OCI-M1 (cell line): ENCODE measurements at places on chromosomes 7 and 10.

GRCh38 chr10:113067501-113067900 lies 117.5 kb downstream of the TCF7L2 start:
- DNase-seq, result no peak

- DNase-seq, result no peak
Measured at GRCh38 chr10:83983578-83984255, 155.6 kb upstream of the GHITM start.

DNA sequence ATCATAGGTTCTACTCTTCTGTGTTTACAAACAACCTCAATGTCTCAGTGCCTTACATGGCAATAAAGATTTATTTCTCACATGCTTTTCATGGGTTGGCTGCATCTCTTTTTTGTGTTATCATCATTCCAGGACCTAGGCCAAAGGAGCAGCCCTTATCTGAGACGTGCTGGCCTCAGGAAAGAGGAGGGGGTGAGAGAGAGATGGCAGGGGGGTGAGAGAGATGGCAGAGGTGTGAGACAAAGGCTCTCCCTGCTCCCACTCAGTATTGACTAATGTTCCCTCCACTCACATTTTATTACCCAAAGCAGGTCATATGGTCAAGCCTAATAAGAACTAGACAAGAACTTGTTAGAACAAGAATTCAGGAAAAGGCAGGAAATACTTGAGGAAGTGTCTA lies 120.1 kb upstream of the PRR15 start:
- DNase-seq, result peak; percentile 3

- DNase-seq, result no peak
Measured at GRCh38 chr10:76922666-76923065, 714.9 kb downstream of the KCNMA1 start.

DNA sequence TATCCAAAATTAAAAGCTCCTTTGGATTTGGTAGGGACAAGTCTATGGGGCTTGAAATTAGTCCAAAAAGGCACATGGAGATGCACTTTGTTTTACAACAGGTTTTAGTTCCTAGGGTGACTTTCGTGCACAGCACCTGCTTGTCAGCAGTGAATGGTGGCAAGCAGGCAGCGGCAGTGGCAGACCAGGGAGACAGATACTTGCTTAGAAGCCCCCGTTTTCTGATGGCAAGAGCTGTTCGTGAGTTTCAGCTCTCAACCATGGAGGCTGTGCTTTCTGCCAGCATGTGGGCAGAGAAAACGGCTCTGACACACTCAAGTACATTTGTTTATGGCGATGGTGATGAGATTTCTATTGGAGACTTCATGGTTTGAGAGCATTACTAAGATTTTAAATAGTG lies 61.7 kb upstream of the SHH start:
- DNase-seq, result no peak

DNA sequence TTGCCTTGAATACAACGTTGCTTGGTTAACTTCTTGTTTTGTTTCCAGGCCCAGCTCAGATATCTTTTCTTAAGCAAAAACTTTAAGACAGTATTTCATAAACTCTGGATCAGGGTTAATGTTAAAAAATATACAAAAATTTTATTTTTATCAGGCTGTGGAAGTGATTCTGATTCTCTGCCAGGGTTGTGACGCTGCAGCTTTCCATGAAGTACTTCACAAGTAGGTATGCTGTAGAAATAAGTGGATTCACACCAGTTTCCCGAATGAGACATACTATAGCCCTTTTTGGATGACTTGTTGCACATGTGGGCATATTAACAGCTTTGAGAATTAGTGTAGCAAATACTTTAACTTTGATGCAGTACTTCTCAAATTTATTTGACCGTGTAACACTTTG lies 70.1 kb downstream of the CDK14 start:
- no peak for DNase-seq

DNA sequence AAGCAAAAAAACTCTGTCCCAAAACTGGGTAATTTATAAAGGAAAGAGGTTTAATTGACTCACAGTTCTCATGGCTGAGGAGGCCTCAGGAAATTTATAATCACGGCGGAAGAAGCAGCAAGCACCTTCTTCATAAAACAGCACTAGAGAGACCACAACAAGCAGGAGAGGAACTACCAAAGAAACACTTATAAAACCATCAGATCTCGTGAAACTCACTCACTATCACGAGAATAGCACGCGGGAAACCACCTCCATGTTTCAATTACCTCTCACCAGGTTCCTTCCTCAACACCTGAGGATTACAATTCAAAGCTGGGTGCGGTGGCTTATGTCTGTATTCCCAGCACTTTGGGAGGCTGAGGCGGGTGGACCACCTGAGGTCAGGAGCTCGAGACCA lies 48.5 kb downstream of the PDIA4 start:
- DNase-seq, result no peak

DNA sequence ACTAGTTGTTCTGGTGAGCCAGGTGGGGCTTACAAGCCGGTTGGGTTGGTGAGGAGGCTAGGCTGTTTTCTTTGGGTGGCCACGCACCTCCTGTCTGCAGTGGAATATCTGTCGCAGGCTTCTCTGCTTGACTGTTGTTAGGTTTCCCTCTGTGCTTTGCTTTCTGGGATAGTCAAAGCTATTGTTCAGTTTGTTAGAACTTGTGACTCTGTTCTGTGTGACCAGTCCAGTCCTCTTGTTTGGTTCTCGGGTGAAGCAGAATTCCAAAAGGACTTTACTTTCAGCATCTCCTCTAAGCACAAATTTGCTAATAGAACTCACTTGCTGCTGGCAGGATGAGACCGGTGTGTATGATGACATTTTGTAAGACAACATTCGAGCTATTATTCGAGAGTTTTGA lies 105.3 kb downstream of the CREB5 start:
- no peak for DNase-seq

GRCh38 chr10:69276503-69276902 lies 1.8 kb upstream of the HK1 start:
- DNase-seq, result no peak

DNA sequence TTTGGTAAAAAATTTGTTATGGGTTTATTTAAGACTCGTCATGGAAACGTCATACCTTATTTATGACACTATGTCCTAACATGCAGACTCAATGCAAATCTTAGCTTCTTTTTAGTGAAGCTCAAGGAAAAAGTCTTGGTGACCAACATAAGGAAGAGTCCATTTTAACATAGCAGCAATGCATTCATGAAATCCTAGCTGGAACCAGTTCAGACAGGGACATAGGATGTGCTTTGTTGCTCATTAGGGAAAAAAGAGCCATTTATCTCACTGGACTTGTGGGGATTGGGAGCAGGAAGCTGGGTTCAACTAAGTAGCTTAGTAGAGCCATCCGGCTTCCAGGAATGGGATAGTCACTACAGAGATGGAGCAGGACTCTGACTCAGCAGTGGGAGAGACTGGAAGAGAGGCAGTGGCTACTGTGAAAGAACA lies 100.7 kb upstream of the DKK1 start:
- DNase-seq, result no peak

DNA sequence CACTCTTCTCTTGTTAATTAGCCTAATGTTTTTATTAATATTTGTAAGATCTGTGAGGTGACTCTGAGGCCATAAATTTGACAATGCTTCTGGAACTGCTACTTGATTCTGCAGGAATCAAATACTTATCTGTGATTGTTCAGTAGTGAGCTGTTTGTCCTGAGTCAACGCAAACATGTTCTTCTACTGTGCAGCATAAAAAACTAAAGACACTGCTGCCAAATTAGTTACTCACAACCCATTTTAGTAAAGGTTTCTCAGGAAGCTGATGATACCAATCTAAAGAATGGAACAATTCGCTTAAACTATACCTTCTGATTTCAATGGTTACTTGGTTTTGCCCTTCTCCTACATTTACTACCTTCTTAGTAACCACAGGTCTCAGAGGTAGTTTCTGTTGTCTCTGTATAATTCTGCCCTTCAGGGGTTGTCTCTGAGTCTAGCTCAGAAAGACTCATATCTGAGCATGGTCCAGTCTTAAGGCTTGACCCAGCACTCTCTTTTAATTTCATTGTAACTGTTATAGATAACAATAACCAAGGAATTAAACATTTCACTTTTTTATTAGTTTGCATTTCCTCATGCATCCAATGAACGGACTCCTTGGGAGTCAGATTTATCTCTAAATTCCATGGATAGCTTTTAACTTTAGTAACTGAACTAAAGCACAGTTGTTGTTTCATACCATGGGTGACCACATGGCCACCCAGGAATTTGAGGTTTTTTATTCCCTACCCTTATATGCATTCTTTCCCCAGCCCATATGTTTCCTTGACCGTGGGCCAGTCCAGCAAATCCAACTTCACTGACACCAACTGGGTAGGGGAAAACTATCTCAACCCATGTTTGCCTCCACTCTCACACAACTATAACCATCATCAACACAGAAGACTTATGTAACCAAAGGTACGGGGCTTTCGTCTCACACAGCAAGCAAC lies 309.5 kb upstream of the TEX47 start:
- no peak for DNase-seq

DNA sequence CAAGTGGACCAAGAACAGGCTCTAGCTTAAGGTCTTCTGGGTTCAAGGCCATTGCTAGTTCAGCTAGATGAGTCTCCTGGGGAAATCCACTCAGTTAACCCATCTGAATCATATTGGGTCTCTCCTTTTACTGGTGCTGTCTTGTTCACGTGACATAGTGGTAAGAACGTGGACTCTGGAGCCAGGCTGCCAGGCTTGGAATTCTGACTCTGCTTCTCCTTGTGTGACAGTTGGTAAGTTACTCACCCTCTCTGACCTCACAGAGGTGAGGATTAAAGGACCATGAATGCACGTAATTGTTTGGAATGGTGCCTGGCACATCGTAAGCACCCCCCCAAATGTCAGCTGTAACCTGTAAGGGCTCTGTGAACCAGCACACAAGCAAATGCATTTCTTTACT lies 9.7 kb upstream of the CALU start:
- DNase-seq, result no peak

- DNase-seq, result peak; percentile 2
Measured at GRCh38 chr7:121273467-121274167, 55.2 kb upstream of the WNT16 start.

DNA sequence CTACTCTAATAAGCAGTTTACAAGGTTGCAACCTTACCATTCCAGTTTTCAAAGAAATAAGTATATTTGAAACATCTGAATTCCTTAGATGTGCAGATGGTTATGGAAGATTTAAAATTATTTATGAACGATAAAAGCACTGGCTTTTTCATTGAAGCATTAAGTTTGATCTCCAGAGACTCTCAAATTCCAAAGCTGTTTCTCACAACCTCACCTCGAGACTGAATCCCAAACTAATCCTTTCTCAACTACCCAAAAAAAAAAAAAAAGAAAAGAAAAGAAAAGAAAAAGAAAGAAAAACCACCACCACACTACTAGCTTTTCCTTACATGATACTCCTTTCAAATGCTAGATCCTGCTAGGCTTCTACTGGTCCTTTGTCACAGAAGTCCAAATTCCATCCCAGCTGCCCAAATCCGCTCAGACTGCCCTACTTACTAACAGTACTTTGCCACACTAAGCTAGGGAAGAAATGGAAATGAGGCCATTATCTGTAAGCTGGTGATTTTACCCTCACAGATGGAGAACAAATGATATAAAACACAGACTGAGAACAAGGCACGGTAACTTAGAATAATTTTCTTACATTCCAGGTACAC lies 100.6 kb upstream of the CDK1 start:
- DNase-seq, result no peak

DNA sequence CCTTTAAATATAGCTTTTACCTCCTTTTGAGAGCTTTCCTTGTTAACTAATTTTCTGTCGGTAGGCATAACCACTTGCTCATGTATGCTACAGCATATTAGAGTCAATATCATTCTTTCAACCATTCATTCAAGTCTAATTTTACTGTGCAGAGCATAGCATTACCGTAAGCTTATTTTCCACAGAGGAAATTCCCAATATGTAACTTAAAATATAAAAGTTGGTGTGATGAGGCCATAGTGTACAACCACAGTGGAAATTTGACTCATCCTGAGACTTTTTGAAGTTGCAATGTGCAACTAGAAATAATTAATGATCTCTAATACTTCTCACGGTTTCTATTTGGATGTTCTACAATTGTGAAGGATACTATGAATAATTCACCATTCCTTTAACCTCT lies 80.6 kb upstream of the KLF6 start:
- no peak for DNase-seq

DNA sequence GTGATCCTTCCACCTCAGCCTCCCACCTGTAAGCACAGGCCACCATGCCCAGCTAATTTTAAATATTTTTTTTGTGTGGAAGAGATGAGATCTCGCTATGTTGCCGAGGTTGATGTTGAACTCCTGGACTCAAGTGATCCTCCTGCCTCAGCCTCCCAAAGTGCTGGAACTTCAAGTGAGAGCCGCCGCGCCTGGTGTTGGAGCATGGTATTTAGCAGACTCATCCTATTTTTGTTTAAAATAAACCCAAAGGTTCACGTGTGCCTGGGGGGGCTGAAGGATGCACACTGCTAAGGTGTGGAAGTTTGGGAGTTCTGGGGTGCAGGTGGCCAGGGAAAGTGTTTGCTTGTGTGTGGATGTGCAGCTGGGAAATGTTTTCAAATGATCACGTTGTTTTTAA lies 18.1 kb downstream of the PDGFA start:
- no peak for DNase-seq

DNA sequence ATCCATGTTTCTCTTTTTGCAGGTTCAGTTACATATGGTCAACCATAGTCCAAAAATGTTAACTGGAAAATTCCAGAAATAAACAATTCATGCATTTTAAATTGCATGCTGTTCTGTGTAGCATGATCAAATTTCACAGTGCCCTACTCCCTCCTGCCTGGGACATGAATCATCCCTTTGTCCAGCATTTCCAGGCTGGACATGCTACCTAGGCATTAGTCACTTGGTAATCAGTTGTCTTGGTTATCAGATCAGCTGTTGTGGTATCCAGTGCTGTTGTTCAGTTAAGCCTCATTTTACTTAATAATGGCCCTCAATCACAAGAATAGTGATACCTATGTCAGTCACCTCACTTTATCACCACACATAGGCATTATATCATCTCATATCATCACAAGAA lies 7.3 kb upstream of the PNLIP start:
- no peak for DNase-seq

- DNase-seq, result no peak
Measured at GRCh38 chr10:85098835-85099521, 770.6 kb downstream of the CCSER2 start.

DNA sequence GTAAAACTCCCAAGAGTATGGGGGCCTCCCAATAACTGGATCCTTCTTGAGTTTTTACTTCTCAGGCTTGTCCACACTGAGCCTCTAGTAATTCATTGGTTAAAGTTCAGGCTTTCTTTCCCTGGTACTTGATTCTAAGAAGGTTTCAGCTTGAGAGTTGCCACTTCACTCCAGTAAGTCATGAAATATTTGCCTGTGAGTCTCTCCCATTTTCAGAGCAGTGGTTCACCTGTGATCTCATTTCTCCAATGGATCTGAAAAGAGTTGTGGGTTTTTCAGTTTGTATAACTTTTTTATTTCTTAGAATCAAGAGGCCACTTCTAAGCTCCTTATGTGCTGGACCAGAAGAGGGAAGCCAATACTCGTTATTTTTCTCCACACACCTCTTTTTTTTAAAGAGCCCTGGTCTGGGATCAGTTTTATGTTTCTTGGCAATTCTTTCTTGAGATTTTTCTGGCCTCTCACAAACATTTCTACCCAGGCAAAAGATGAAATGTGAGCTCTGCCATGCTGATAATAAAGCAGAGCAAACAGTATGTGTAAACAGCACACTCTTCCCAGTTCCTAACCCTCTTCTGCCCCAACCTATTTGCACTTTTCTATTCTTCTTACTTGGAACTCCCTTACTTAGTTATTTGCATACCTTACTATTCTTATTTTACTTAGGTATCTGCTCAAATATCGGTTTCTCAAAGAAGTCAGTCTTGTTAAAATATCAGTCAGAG lies 983.4 kb downstream of the CCSER2 start:
- no peak for DNase-seq
